EH (cell line): ENCODE measurements at places on chromosomes 16 and 17.
A peak's percentile ranks its signal among the peaks of the same experiment; 100 is the strongest.

DNA sequence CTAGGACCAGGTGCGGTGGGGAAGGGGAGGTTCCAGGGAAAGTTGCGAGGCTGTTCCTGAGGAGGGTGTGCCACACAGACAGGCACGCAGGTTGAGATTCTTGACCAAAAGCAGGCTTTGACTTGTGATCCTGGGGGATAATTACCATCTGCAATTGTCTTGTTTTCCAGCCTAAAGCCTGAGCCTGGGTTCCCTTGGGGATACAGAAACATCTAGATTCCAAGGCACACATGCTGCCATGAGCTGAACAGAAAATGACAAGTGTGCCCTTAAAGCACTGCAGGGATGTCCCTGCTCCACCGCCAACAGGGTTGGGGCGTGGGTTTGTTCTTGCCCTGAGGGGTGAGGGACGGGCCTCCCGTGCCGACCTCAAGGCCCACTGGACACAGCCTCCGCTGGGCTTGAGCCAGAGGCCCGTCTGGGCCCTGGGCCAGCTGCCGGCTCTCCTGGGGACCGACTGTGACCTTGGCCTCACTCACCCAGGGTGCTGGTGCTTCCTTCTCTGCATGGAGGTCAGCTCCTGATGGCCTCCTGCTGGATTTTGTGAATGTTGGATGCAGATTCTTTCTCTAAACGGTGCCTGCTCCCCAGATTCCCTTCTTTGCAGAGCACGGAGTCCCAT, 14.0 kb downstream of the CA5A start:
- DNase-seq, result no peak

GRCh38 chr17:7916385-7916682, 245 bp upstream of the RNF227 start:
- no peak for DNase-seq

DNA sequence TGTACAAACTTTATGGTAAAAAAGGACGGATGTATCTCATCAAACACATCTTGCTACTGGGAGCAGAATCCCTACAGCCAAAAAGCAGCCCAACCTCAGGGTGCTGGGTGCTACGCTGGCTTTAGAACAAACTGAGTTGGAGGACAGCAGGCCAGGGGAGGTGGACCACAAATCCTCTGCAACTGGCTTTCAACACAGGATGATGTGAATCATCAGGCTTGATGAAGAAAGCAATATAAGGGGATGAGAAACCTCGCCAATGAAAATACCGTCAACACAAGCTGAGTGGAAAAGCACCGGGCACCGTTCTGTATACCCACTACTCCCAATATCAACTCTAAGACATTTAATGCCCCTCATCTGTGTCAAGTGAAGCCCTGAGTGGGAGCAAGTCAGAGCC, 14.3 kb downstream of the HBQ1 start:
- DNase-seq, result no peak

DNA sequence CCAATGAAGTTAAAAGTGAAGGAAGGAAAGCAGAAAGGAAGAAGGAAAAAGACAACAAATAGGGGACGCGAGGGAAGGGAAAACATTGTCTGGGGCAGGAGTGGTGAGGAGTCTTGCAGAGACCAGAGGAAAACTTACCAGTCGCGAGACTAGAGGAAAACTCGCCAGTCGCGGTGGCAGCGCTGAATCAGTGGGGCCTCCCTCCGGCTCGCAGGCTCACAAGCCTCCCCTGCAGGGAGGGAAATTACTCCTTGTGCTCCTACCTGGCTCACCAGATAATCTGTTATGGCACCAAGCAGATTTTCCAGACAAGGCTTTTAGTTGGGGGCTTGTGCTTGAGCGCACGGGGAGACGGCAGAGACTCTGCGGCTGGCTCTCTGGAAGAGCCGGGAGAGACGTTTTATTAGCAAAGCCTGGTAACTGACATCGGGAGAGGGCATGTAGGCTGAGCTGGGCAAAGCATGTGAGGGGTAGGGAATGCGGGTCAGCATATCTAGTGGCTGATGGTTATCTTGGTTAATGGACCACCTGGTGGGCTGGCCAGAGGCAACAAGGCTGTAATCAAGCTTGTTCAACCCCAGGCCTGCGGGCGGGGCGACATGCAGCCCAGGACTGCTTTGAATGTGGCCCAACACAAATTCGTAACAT, 37.1 kb downstream of the LCMT1 start:
- DNase-seq, result no peak

GRCh38 chr17:263773-264172, 82.3 kb upstream of the DOC2B start:
- DNase-seq, result no peak

DNA sequence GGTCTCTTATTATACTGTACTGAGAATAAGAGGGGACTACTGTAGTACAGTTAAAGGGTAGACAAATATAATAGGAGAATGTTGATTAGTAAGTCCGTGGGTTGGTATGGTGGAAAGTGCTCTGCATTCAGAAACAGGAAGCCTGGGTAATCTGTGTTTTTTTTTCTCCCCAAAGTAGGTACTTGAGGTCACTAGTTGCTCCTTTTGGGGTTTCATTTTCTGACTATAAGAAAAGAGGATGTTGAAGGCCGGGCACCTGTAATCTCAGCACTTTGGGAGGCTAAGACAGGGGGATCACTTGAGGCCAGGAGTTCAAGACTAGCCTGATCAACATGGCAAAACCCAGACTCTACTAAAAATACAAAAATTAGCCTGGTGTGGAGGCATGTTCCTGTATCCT, 42.0 kb upstream of the MMD start:
- DNase-seq, result no peak

DNA sequence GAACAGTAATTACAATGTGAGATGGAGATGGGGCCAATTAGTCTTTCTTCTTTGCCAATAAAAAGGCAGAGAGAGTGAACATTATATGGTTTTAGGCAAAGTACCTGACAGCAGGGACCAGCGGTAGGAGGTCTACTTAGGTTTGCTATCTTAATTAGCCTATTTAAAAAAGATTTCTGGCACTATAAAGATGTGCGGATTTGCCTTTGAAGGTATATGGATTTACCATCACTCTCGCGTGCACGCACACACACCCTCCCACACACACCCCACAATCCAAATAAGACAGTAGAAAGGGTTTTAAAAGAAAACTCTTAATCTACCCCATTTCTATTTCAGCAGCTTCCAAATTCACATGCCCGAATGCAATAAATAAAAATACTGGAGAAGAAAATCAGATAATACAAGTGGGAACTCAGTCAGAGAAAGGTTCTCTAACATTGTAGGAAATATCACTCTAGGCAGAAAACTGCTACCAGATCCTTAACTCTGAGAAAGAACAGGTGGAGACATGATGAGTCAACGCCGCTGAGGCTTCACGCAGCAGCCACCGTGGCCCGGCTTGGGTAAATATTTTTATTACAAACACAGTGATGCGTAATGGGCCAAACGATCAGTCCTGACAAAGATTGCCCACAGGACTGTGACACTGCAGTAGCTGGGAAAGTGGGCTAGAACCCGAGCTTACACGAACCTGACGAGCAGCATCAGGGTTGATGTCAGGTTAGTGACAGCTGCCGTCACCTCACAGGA, 66.6 kb upstream of the AXIN2 start:
- peak; percentile 79 for DNase-seq

GRCh38 chr17:67983383-67983688, 12.9 kb downstream of the C17orf58 start:
- DNase-seq, result no peak

DNA sequence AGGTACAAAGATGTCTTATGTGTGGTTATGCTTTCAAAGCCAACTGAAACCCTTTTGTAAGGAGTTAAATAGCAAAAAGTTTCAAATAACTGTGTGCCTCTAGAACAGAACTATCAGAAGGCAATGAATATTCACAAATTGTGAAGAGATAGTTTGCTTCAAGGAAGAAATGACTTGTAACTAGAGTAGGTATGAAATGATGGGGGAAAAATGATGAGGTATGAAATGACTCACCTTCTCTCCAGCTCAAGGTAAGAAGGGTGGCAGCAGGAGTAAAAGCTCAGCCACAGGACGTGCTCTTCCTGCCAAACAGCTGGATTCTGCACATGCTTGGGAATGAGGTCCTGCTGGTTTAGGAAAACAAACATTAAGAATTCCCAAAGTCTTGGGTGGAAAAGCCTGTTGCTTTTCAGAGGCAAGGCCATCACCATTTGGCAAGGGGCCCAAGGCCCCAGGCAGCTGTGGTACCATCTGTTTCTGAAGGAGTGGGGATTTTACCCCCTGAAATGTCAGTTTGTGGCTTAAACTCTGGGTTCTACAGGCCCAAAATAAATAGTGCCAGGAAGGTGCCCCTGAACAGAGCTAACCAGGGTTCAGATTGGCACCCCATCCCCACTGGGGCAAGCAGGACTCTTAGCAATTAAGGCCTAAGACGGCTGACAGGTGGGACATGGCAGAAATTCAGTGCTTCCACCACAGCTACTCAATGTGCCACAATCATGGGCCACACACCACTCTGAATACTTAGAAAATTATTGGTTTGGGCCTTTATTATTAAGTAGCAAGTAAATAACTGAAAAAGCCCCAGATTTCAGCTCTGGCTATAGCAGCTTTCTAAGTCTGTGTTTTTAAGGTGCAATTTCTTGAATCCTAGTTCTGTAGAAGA, 13.3 kb downstream of the HERPUD1 start:
- DNase-seq, result peak; percentile 53

DNA sequence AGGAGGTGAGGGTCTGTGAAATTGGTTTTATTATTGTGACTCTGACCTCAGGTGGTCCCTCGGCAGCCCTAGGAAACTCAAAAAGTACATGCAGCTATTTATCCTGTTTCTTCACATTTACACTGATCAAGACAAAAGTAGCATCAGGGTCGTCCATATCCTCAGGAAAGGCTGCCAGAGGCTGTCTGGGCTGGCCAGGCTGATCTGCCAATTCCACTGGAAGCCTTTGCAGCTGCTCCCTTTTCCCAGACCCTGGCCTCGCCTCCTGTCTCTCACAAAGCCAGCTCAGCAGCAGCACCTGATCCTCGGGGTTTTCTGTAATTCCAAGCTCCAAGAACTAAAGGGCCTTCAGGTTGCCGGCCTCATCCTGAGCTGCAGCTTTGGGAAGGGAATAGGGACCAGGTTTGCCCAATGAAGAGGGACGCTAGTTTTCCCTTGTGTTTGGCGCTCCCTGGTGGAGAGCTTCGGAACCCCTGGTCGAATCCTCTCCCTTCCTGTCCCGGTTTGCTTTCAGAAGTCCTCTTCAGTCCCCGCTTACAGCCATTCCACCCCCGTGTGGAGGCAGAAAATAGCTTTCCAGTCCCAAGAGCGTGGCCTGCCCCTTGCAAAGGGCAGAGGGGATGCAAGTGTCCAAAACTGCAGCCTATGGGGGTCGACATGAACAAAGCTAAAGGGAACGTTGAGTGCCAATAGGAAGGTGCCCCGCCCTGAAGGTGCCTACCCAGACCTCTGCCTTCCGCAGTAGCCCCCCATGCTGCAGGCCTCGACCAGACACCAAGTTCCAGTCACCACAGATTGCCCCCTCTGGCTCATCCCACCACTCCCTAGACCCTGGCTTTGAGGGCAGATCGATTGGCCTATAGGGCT, 13.4 kb downstream of the MFSD6L start:
- DNase-seq, result peak; percentile 70

- no peak for DNase-seq
These were observed at the start of gene MYH10 for GRCh38 chr17:8630227-8630801. MYH10 (minus strand) TSS chr17:8630725; CDS start chr17:8623246, 7,479 bp downstream.

- DNase-seq, result no peak
These were observed 7.2 kb upstream of the G6PC1 start for GRCh38 chr17:42893359-42893758.

DNA sequence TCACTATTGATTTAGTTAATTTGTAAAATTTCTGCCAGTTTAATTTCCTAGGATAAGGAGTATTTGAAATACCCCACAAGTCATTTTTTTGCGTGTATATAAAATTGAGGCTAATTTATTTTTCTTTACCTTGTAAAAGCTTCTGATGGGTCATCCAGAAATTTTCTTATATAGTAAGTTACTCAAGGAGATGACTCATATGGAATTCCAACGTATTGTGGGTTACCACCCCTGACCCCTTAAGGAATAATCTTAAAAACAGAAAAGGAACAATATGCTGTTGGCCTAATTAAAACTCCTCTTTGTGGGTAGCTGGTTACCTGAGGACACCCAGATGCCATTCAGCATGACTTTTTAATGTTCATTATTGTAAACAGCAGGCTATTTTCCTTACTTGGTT, 13.6 kb downstream of the HEATR6 start:
- DNase-seq, result peak; percentile 63

DNA sequence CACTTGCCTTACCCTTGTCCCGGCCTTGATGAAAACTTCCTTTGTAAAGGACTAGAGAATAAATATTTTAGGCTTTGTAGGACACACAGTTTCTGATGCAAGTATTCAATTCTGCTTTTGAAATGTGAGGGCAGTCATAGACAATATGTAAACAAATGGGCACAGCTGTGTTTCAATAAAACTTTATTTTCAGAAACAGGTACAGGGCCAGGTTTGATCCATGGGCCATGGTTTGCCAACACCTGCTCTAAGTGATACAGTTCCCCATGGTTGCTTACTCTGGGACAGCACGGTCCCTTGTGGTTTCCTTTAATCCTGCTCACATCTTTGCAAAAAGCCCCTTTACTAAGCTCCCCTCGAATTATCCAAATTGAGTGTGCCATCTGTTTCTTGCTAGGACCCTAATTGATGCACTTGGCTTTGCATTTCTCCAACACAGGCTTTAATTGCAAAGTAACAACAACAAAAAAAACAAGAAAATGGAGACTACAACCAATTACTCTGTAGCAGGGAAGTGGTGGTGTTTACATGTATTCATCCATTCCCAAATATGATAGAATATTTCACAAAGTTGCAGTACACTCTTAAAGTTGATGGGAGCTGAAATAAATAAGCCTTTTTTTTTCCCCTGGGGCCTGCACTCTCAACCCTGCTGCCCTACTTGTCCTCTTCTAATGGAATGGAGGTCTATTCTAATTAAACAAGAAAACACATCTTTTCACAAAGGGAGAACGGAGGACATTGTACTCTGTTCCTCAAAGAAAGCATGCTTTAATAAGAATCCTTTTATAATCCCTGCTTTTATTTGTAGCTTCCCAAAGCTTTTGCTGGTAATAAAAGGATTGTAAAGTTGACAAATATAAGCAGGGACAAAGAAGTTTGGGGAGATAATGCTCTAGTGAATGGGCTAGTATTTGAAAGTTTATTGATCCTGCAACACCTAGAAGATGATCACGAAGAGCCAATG, 37.7 kb upstream of the TOX3 start:
- no peak for DNase-seq

DNA sequence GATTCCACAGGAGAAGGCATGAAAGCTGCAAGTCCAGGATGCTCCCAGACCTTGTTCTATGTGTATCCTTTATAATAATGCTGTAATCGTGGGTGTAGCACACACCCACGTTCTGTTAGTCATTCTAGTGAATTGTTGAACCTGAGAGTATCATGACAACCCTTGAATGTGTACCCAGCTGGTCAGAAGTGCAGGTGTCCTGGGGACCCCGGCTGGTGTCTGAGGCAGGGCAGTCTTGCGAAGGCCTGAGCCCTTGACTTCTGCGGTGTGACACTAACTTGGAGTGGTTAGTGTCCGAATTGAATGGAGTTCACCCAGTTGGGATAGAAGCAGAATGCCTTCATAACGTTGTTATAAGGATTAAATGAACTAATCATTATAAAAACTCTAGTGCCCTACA, 218.0 kb upstream of the TNRC6C start:
- no peak for DNase-seq

DNA sequence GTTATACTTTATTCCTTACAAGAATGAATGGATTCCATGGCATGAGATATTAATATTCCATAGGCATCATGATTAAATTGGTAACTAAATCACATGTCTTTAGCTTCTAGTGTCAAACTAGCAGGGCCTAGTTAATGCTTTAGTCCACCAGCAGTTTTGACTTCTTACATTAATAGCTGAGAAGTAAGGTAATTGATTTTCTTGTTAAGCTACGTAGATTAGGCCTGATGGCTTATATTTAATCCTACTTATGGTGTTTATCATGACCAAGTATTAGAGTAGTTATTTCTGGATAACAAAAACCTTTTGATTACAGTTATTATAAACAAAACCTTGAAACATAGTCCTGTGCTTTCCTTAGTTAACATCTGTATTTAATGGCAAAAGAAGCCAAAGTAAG, 184.5 kb downstream of the TANC2 start:
- no peak for DNase-seq
